ENCODE measurements at places on chromosomes 6 and 20.

DNA sequence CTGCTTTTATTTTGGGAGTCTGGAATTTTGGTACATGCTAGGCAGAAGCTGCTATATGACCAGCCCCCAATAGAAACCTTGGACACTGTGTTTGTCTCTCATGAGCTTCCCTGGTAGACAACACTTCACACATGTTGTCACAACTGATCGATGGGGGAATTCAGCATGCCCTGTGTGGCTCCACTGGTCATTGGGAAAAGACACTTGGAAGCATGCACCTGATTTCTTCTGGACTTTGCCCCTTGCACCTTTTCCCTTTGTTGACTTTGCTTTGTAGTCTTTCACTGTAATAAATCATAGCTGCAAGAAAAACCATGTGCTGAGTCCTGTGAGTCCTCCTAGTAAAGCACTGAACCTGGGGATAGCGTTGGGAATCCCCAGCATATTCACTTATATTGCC lies 7.9 kb upstream of the WFDC10A start:
- no peak for DNase-seq

DNA sequence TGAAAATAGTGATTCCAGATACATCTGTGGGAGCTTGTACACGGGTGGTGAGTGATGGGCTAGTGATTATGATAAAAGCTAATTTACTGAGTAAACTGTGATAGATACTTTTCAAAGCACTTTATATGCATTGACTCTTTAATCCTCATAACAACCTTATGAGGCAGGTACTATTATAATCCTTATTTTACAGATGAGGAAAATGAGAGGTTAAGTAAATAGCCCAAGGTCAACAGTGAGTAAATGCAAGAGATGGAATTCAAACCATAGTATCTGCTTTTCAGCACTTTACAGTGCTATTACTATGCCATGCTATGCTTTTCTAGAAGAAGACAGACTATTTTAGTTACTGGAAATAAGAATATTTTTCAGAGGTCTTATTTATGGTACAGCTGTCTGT lies 320.9 kb upstream of the CITED2 start:
- DNase-seq: no peak

GRCh38 chr20:6086868-6087267 lies 33.0 kb upstream of the LRRN4 start:
- no peak for DNase-seq

- peak; percentile 38 for DNase-seq
Observed at GRCh38 chr20:14142171-14142570, 146.9 kb downstream of the MACROD2 start.

GRCh38 chr20:10474606-10475184 lies 39.6 kb downstream of the SLX4IP start:
- no peak for DNase-seq

- DNase-seq: peak; percentile 79
Observed at GRCh38 chr6:137313928-137314855, 95.0 kb upstream of the IFNGR1 start.

GRCh38 chr6:21710908-21711627 lies 117.5 kb downstream of the SOX4 start:
- DNase-seq: no peak

GRCh38 chr6:143339223-143339622 lies 111.3 kb downstream of the ADAT2 start:
- DNase-seq: no peak

DNA sequence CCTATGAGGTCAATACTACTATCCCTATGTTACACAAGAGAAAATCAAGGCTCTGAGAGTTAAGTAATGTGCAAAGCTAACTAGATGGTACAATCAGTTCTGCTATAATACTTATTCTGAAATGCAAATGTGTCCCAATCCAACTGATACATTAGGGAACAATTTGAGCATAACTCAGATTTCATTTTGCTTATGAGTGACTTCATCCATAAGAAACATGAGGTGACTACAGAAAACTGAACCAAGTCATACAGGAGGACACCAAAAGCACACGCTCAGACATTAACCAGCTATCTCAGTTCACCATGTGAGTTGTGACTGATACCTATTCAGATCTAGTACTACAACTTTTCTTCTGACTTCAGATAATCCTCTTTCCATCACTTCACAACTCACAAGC lies 179.9 kb upstream of the RUNX2 start:
- DNase-seq: no peak

DNA sequence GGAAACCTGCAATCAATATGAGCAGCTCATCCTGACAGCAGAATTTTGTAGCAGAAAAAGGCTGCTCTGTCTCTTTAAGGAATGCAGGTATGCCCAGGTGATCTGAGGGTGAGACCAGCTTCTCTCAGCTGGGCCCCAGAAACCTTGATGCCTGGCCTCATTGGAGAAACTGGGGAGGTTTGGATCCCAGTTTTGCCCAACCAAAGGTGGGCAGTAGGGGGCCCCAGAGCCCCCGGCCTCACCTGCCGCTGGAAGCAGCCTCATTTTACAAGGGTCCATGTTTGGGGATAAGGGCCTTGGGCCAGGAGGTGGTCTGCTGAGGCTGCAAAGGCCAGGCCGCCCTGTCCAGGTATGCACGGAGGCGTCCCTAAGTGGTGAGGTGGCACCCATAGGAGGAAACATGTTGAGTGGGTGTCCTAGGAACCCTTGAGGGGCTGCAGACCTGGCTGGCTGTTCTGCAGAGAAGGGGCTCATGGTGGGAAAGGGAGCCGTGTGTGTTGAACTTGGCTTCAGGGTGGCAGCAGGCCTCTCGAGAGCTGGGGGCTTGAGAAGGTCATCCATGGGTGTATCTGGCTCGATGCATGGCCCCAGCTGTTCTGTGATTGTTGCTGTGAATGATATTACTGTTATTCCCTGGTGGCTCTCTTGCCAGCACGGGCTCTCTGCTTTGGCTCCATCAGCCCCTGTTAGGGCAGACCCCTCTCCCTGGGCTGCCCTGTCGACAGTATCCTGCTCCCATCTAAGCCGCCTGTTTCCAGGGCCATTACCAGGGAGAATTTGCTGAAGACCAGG lies 208.4 kb downstream of the CDH4 start:
- DNase-seq: no peak

- no peak for DNase-seq
Observed at GRCh38 chr20:25574411-25574810, 10.9 kb downstream of the NINL start.

DNA sequence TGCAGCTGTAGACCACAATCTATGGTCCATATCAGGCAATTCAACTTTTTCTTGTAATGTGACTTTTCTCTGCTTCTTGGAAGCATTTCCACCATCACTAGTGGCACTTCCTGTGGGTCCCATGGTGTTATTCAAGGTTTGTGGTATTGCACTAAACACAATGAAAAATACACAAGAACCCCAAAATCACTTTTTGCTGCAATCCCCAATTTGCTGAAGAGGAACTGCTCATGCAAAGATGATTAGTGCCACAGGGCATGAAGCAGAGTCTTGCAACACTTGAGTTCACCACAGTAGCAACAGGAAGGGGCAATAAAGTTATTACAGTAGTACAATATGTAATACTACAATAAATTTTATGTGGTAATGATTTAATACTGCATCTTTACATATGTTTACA lies 16.8 kb upstream of the TAAR1 start:
- no peak for DNase-seq

DNA sequence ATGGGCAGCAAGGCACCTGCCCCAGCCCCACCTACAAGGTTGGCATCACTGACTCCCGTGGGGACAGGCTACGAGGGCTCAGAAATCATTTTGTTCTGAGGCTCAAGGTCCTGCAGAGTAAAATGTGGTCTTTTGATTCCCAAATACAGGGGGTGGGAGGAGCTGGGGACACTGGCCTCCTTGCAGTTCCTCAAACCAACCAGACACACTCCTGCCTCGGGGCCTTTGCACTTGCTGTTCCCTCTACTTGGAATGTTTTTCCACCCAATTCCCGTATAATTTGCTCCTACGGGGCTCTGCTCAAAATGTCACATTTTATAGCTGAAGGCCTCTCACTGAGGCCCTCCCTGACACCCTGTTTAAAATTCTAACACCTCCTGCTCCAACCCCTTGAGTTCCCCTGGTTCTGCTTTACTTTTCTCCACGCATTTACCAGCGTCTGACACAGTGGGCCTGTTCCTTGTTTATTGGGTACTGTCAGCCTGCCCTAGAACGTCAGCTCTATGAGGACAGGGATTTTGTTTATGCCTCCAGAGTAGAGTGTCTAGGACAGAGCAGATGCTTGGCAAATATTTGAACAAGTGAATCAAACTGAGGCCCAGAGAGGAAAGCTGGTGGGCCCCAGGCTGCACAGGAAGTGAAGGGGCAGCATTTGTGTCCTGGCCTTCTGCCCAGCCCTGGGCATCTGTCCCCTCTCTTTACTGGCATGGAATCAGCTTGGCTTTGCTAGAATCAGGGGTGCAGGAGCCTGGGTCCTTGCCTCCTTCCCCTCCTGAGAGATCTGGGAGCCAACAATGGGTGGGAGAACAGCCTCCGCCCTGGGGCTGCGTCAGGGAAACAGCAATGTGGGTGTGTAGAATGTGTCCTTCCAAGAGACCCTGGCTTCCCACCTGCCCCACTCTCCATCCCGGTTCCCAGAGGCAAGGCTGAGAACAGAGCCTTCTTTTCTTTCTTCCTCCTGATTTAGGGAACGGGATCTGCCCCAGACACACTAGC lies 18.5 kb downstream of the NOL4L start:
- DNase-seq: no peak

DNA sequence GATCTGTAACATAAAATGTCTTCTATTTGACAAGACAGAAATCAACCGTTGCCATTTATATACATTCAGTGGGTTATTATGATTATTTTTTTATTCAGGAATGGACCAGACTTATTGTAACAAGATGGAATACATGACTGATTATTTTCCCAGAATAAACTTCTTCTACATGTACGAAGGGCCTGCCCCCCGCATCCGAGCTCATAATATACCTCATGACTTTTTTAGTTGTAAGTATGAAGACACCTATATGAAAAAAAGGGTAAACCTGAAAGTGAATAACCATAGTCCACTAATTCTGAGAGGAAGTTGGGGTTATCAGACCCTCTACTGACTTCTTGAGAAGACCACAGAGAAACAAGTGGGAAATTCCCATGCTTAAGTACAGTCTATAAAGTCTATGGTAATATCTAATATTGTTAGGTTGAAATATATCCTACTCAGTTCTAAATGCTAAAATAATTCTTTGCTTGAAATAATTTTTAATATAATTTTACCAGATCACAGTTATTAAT lies 15.9 kb downstream of the OR2A4 start:
- no peak for DNase-seq

GRCh38 chr6:3715285-3715684 lies 36.2 kb downstream of the PXDC1 start:
- no peak for DNase-seq

DNA sequence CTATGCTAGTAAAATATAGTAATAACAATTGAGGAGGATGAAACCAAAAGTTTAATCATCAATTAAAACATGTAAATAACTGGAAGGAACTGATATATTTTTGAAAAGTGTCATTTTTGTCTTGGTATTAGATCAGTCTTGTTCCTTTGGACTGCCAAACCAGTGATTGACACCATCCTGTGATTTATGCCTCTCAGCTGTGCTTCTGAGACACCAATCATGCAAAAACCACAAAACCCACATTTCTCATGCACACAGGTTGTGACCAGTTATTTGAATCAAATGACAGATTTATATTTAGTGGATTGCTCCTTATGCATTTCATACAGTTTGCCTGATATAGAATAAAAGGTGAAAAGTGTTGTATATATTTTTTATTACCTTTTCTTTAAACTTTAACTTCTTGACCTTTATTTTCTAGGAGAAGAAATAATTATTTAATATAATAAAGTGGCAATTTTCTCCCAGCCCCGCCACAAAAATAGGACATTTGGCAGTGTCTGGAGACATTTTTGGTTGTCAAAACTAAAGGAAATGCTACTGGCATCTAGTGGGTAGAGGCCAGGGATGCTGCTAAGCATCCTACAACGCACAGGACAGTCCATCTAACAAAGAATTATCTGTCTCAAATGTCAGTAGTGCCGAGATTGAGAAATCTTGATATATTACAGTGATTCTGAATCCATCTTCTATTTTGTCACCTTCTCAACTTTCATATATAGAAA lies 383.6 kb downstream of the BCKDHB start:
- no peak for DNase-seq

GRCh38 chr6:23388086-23388783 lies 737.8 kb upstream of the NRSN1 start:
- DNase-seq: no peak

DNA sequence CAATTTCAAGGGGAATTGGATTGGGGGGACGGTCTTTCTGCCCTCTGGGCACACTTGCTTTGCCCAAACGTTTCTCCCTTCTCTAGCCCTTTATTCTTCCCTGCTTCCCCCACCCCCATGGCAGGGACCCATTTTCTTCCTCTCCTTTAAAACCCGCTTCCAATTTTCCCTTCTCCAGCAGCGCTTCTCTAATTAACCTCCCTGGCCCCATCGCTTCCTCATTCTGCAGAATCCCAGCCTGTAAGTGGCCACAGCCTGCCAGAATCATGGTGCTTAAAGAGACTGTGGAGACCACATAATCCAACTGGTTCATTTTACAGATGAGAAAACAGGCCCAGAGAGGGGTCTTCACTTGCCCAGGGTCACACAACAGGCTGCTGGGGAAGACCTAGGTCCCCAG lies 61.4 kb downstream of the CPNE5 start:
- no peak for DNase-seq

DNA sequence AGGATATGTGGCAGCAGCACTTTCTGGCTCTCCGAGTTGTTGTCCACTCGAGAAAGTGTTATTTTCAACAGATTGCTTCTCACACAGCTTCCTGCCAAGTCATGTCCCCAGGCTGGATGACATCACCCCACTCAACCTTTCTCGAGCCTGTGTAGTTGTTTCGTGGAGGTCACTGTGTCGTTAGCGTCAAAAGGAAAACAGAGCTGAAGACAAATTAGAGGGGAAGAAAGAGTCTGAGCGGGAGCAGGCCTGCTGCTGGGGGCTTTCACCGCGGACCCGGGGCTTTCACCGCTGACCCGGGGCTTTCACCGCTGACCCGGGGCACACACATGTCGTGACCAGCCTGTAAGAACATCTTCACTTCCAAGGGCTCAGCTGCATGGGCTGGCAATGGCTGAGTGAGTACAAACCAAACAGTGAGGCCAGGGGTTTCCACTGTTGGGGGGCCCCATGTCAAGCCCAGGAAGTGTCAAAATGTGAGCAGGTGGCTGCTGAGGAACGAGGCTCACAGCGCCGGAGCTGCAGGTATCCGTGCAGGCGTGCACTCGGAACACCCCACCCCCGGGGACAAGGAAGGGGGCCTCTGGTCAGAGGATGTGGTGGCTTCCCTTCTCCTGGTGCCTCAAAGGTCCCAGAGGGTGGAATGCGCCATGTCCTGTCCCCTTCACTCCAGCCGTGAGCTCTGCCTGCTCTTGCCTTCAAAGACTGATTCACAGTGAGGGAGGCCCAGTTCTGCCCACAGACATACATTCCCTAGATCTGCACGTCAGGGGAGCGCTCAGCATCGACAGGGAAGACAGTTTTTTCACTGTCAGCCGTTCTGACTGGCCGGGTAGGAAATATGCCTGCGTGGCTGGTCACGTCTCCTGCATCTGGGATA lies 365.9 kb downstream of the TAF4 start:
- DNase-seq: no peak

DNA sequence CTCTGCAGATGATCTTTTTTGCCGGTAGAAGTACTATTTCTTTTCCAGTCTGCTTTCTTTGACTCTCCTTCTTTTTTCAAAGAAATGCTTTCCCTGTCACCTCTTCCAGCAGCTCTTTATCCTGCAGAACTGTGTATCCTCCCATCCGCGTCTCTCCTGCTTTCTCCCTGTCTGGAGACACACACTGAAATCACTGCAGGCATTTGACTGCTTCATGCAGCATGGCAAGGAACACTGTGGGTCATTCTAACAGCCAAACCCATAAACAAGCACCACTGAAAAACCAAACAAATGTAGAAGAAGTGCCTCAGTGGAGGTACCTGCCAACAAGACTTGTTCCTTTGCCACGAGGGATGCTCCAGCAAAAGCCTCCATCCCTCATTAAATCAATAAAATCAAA lies 403.7 kb upstream of the CITED2 start:
- no peak for DNase-seq
